ENCODE measurements at places on chromosomes 7 and 10. TPM values are rescaled to one million over a fixed set of nuclear protein-coding genes. Genes with fewer than 3 reads are reported as not detected.

Gene CUTC
- total RNA-seq, result 51.7 TPM

Gene DTX2
- 6.1 TPM for total RNA-seq

Gene FAM25A
- total RNA-seq, result not detected

Gene A1CF
- not detected for total RNA-seq

Gene UPK3B
- total RNA-seq, result 0.15 TPM
